ENCODE measurements at places on chromosomes 6 and 20. TPM values are rescaled to one million over a fixed set of nuclear protein-coding genes. Genes with fewer than 3 reads are reported as not detected.

- H3K4me1 ChIP-seq = peaks cover 4% of the 10 kb centered on the region
- no peak overlapping the region for H3K27ac ChIP-seq
- H3K4me3 ChIP-seq = no peak overlapping the region
These were observed 4.0 kb upstream of the SCUBE3 start for GRCh38 chr6:35209622-35210247.

- H3K36me3 ChIP-seq = peaks cover 4% of the 10 kb centered on the region
- DNase-seq = no peak
- no peak overlapping the region for H3K27ac ChIP-seq
- H3K4me1 ChIP-seq = no peaks in the 10 kb centered on the region
These were observed 21.3 kb downstream of the PRR18 start for GRCh38 chr6:166286839-166287271.

- H3K27me3 ChIP-seq = peaks cover 83% of the 10 kb centered on the region
- no peaks in the 10 kb centered on the region for H3K4me1 ChIP-seq
- H3K4me3 ChIP-seq = no peak overlapping the region
- H3K36me3 ChIP-seq = peaks cover 10% of the 10 kb centered on the region
- no peak overlapping the region for H3K27ac ChIP-seq
These were observed 8.6 kb upstream of the TUBB2B start for GRCh38 chr6:3236005-3236404.

- H3K4me3 ChIP-seq = no peak overlapping the region
- H3K27me3 ChIP-seq = peaks cover 72% of the 10 kb centered on the region
- DNase-seq = no peak
- H3K27ac ChIP-seq = no peak overlapping the region
- H3K4me1 ChIP-seq = no peaks in the 10 kb centered on the region
- no peaks in the 10 kb centered on the region for H3K36me3 ChIP-seq
These were observed 288.0 kb downstream of the PHACTR1 start for GRCh38 chr6:13004601-13005000.

Gene IMPG1
- total RNA-seq = not detected

All from Calu3 (cell line).